ENCODE measurements at places on chromosomes 11 and 22.

DNA sequence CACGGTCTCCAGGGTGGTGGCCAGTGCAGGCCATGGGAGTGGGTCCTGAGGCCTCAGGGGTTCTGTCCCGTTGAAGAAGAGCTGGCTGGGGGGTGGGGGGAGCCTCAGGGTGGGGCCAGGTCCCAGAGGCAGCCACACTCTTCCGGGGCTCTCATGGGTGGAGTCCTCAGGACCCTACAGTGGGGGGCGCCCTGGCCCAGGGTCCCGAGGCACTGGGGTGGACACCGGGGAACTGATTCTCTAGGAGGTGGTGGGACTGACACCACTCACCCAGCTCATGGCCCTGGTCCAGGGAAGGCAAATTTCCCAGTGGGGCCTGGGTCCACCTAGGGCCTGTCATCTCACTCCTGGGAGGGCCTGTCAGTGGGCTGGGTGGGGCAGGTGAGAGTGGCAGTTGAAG, 12.8 kb downstream of the GGT5 start:
- no peak for DNase-seq

DNA sequence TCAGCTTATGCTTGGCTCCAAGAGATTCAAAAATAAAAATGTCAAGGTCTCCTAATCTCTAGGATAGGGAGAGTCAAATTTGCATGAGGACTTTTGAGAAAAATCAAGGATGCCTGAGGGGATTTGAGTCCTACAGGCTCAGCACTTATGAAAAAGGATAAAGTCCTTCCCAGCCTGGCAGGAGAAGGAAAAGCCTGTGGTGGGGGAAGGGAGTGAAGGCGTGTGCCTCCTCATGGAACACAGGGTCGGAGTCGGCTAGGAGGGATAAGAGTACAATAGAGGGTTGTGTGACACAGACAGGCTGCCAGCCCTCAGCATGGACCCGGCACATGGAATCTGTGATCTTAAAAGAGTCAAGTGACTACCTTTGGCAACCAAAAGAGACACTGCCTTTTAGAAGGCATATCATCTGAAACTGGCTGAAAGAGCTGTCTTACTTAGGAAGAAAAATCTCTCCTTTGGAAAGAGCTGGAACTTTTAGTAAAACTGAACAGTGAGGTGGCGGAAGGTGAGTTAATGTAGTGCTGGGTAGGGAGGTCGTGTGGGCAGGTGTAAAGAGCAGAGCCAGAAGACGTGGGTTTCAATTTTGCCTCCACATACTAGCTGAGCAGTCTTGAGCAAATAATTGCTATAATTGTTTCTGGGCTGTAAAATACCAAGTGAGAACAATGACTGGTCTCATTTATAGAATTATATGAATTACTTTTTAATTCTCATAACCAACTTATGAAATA, 58.8 kb upstream of the RDX start:
- no peak for DNase-seq

DNA sequence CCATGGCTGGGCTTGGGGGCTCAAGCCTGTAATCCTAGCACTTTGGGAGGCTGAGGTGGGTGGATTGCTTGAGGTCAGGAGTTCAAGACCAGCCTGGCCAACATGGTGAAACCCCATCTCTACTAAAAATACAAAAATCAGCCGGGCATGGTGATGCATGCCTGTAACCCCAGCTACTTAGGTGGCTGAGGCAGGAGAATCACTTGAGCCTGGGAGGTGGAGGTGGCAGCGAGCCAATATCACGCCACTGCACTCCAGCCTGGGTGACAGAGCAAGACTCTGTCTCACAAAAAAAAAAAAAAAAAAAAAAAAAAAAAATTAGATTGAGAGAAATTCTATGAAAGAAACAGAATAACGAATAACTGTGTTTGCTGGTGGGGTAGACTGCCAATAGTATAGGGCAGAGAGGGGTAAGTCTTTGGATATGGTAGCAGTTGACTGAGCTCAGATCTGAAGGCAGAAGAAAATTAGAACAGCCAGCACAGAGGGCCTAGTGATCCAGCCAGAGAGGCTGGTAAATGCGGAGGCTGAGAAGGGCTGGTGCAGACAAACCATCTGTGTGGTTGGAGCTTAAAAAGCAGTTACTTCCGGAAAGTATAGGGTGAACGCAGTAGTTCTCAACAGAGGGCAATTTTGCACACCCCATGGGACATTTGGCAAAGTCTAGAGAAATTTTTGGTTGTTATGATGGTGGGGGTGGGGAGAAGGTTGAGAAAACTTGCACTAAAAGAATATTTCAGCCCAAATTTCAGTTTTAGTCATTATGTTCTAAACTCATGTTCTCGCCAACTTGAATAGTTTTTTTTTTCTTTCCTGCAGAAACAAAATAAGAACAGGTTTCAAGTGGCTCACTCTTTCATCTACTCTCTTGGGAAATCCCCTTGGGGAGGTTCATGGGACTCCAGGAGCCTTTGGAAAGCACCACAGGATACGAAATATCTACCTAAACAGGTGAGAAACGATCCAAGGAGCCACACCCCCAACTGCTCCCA, 1.6 kb upstream of the HORMAD2 start:
- DNase-seq, result no peak

DNA sequence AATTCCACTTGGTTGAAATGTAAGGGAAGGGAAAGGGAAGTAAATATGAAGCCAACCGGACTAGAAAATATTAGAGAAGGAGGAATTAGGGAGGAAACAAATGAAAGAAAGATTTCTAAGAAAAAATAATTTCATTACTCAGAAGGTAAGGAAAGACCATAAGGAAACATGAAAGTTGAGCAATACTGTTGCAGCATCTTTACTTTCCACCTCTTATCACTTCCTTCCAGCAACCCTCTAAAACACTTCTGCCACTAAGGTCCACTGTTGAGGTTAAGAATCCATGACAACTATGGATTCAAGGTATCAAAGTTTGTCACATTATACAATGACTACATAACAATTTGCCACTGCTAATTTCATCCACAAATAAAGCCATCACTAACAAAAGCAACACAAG, 308.6 kb downstream of the DLG2 start:
- no peak for DNase-seq

DNA sequence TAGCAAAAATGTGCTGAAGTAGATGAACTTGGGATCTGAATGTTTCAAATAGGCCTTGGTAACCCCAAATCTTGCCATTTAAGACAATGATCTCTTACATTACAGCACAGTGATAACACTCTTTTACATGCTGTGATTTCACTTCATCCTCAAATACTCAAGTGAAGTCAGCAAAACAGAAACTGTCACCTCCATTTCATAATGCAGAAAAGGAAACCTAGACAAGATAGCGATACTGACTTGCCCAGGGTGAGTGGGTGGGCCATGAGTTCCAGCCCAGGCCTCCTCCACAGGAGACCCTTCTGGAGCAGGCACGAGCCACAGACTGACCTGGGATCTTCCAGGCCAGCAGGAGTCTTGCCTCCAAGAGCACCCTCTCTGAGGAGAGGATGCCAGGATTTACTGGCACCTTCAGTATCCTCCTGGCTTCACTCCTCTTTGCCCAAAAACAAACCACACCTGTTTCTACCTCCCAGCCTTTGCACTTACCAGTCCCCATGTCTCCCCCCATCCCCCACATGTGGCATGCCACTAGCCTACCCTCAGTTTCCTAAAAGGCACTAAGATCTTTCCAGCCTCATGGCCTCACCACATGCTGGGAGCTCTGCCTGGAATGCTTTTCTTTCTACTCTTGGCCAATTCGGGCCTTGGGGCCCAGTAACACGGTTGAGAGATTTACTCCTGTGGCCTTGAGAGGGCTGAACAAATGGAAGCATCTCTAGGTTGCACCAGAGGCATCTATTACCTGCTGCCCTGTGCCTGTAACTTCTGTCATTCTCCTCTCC, 1.9 kb upstream of the DGAT2 start:
- no peak for DNase-seq

GRCh38 chr22:42169055-42169469, 38.5 kb upstream of the CYP2D6 start:
- peak; percentile 55 for DNase-seq

DNA sequence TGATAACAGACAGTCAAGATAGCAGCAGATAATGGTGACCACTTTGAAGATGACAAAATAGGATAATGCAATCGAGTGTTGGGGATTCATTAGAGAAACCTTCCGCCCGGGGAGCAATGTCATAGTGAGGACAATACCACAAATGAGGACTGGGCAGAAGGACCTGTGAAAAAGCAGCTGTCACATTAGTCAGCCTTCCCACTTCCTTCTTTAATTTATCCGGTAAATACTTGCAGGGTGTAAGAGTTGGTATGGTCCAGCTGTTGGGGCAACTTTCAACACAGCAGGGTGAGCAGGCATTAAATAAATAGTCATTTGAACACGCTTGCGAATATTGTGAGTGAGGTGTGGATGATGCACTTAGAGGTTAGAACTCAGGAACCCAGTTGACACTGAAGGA, 132.5 kb upstream of the KIRREL3 start:
- DNase-seq, result no peak

DNA sequence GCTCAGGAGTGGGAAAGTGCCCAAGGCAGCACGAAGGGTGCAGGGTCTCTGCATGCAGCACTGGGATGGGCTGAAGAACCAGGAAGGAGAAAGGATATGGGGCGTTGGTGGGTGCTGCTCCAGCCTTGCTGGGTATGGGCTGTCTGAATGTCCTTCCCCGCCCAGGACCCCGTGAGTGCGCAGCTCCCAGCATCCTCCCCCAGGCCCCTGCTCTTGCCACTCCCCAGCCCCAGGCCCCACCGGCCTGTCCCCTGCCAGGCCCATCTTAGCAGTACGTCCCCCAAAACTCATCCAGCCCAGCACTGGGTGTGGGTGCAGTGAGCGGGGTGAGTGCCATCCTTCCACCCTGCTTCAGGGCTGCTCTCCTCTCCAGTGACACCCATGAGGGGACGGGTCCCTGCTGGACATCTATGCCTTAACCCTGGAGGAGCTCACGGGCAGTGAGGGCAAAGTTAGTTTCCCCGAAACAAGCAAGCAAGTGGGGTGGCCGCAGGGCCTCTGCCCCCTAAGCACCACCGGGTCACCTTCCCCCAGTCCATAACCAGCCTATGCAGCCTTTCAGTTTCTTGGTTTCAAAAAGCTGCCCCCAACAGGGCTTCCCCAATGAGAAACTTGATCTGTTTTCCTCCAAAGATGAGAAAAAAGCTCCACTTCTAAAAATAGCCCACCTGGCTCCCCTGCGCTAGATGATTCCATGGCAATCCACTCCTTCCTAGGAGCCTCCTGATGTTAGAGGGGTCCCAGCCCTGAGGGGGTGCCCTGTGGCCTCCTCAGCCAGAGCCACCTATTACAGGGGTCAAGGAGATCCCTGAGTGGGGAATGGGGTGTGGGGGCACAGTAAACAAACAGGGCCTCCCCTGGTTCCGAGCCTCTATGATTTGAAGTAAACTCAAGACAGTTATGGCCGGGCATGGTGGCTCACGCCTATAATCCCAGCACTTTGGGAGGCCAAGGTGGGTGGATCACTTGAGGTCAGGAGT, 103.8 kb downstream of the MORC2 start:
- DNase-seq, result no peak

- no peak for DNase-seq
Measured at GRCh38 chr22:42889304-42889703, 32.2 kb upstream of the ARFGAP3 start.

GRCh38 chr11:65425971-65426838, 3.6 kb downstream of the NEAT1 start:
- DNase-seq, result no peak

GRCh38 chr22:48264586-48264985, 1502.1 kb downstream of the TBC1D22A start:
- DNase-seq, result no peak

DNA sequence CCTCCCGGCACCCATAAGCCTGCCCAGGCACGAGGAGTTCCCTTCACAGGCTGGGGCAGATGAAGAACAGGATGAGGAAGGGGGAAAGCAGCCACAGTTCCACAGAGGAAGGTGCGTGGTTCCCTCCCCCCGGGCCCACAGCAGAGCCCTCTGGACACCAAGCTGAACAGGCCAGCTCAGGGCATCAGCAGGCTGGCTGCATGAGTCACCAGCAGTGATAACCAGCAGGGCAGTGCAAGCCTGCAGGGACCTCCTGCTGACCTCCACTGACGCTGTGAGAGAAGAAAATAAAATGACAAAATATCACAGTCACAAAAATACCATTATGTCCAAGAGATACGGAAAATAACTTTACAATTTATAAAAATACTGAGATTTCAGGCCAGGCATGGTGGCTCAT, 11.5 kb downstream of the RTL6 start:
- DNase-seq, result no peak

- DNase-seq, result no peak
Measured at GRCh38 chr11:105298630-105299029, 159.1 kb upstream of the CARD18 start.

DNA sequence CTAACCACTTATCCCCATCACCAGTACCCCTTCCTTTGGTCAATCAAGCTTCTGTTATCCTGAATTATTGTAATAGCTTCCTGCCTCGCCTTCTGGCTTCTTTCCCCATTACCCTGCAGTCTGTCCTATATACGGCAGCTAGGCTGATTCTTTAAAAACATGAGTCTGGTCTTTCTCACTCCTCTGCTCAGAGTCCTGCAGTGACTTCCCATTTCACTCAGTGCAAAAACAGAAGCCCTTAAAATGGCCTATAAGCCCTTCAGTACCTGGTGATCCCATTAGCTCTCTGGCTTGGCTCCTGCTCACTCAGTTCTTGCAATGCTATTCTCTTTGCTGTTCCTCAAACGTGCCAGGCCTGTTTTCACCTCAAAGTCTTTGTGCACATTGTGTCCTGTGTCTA, 58.4 kb downstream of the JRKL start:
- DNase-seq, result no peak

- DNase-seq, result no peak
Measured at GRCh38 chr11:46249103-46249937, 28.1 kb upstream of the CREB3L1 start.

DNA sequence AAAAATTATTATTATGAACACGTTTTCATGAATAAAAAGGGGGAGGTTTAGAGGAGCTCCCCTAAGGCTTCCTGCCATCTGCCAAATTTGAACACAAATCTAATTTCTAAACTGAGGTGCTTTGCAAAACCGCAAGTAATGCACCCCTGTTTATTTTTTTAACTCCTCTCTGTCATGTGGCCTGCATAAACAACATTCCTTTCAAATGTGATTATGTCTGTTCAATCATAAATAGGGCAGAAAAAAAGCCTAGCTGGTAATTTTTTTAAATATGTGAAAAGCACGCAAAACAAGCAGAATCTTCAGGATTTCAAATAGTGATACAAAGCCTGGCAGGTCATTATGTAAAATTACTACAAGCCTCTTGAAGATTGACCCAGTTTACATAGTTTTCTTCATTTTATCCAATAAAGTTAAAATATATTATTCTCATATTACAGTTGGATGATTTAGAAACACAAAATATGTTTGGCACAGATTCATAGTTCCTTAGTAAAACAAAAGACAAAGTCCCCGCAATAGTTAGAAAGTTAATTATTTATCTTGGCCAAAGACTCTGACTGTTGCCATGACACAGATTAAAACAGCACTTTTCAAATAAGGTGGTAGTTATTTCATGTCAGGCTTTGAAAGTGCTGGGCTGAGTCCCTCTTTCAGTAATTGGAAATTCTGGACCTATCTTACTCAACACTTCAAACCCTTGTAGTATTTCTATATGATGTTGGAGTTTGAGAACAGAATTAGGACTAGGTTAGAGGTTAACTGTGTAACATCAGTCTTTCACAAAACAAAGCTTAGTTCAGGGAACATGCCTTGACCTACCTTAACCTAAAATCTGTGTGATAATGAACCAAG, 200.3 kb upstream of the MPPED2 start:
- DNase-seq, result no peak

Data from psoas muscle (tissue), 8 donors.